ENCODE measurements at places on chromosomes 5 and 9. TPM values are rescaled to one million over a fixed set of nuclear protein-coding genes. Genes with fewer than 3 reads are reported as not detected.

PCDHB10 gene
- not detected for total RNA-seq

- no peak for DNase-seq
- H3K27me3 ChIP-seq: peaks cover 81% of the 10 kb centered on the region
- H3K4me3 ChIP-seq: no peak overlapping the region
- H3K36me3 ChIP-seq: no peaks in the 10 kb centered on the region
These were observed 157.3 kb upstream of the S1PR3 start for GRCh38 chr9:88833946-88834345.

DNA sequence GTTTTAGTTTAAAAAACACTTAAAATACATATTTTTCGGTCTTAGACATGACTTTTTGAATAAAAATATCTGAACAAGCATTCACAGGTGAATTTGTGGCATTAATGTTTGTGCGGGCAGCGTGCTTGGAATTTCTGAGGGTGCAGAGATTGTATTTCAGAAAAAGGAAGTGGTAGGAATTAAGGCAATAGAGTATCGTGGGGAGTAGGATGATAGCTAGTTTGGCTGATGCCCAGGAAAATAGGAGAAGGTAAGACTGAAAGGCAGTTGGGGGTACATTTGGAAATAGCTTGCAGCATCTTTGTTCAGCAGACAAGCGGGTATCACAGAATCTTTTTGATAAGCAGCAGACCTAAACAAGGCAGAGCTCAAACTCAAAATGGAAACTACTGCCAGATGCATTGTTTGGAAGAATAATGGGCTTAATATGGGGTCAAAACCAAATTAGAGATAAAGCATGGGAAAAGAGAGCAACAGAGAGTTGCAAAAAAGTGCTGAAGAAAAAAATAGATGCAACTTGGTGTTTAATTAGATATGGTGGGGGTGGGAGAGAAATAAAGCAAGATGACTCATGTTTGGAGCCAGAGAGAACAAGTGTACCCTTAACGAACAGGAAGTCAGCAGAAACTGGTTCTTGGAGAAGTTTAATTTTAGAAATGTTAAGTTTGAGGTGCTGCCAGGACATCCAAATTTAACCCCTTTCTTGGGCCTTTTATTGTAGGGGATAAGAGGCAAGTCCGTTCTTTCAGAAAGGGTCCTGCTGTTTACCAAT lies 85.7 kb upstream of the ARRDC3 start:
- no peaks in the 10 kb centered on the region for H3K36me3 ChIP-seq
- DNase-seq: no peak
- H3K4me3 ChIP-seq: no peak overlapping the region
- no peaks in the 10 kb centered on the region for H3K27me3 ChIP-seq
- H3K27ac ChIP-seq: no peak overlapping the region

GRCh38 chr5:139388198-139388821 lies 1.4 kb downstream of the MZB1 start:
- DNase-seq: peak; percentile 45
- peak overlapping the region; percentile 100 for H3K27ac ChIP-seq
- peaks cover 8% of the 10 kb centered on the region for H3K36me3 ChIP-seq
- peak overlapping the region; percentile 99 for H3K4me3 ChIP-seq
- H3K27me3 ChIP-seq: no peaks in the 10 kb centered on the region

- H3K4me1 ChIP-seq: no peaks in the 10 kb centered on the region
- H3K27ac ChIP-seq: no peak overlapping the region
- H3K36me3 ChIP-seq: no peaks in the 10 kb centered on the region
- no peaks in the 10 kb centered on the region for H3K27me3 ChIP-seq
- no peak overlapping the region for H3K4me3 ChIP-seq
- DNase-seq: no peak
These were observed 170.4 kb downstream of the GRIA1 start for GRCh38 chr5:153660919-153661318.

- peak; percentile 26 for DNase-seq
- H3K4me3 ChIP-seq: peak within 1 kb of the TSS; percentile 20
- H3K4me1 ChIP-seq: peaks cover 7% of the 10 kb centered on the region
- H3K36me3 ChIP-seq: no peaks in the 10 kb centered on the region
These were observed at the start of gene LVRN for GRCh38 chr5:115962239-115962564. Gene LVRN, plus strand, starts transcription at chr5:115962475. Its CDS starts 143 bp downstream, at chr5:115962618.

DNA sequence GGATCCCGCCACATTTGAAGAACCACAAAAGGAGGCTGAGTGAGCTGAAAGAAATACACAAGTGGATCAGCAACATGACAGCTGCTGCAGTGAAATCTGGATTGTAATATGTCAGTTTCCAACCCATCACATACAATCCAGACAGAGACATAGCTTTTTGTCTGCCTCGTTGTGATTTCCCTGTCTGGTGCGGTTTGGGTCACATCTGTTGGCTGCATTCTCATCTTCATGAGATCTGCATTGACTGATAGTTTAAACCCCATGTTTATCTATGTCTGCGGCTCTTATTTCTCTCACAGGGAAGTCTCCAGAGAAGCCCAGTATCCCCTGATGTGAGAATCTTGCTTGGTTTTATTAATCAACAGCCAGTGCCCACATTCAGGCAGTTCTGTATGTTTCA lies 403.1 kb upstream of the ZNF608 start:
- no peaks in the 10 kb centered on the region for H3K4me1 ChIP-seq
- H3K4me3 ChIP-seq: no peak overlapping the region
- no peaks in the 10 kb centered on the region for H3K27me3 ChIP-seq
- DNase-seq: no peak
